ENCODE measurements at places on chromosomes 16 and 17.
A peak's percentile ranks its signal among the peaks of the same experiment; 100 is the strongest.

DNA sequence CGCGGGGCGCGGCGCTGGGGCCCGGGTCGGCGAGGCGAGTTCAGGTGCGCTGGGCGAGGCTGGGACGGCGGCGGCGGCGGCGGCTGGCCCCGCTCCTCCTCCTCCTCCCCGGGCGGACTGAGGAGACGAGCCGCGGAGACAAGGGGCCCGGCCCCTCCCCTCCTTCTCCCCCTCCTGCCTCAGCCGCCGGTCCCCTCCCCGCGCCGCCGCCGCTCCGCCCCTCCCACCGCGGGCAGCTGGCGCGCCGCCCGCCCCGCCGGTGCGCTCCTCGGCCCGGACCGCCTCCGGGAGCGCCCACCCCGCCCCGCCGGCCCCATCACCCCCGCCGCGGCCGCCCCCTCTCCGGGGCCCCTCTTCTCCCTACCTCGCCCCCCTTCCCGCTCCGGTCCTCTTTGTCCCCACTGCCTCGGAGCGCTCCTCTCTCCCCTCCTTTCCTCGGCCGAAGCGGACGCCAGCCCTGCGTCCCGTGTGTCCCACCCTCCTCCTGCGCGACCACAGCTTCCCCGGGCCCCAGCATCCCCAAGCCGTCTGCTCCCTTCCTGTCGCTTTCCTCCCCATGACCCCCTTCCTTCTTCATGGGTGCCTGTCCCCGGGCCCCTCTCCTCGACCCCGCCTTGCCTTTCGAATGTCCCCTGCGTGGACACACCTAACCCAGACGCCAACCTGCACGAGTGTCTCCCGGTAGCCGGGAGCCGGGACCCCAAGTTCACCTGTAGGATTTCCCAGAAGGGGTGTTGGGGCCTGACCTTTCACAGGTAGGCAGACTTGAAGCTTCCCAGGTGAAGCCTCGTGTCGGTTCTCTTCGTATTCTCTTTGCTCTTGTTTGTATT, at the start of gene TOX3:
Gene TOX3, minus strand, starts transcription at position 140 of the 830 bp plus-strand sequence. CDS start 420 bp downstream, outside the sequence.
- peak; percentile 64 for DNase-seq

GRCh38 chr17:34220752-34221395, 34.2 kb upstream of the CCL2 start:
- DNase-seq: no peak

DNA sequence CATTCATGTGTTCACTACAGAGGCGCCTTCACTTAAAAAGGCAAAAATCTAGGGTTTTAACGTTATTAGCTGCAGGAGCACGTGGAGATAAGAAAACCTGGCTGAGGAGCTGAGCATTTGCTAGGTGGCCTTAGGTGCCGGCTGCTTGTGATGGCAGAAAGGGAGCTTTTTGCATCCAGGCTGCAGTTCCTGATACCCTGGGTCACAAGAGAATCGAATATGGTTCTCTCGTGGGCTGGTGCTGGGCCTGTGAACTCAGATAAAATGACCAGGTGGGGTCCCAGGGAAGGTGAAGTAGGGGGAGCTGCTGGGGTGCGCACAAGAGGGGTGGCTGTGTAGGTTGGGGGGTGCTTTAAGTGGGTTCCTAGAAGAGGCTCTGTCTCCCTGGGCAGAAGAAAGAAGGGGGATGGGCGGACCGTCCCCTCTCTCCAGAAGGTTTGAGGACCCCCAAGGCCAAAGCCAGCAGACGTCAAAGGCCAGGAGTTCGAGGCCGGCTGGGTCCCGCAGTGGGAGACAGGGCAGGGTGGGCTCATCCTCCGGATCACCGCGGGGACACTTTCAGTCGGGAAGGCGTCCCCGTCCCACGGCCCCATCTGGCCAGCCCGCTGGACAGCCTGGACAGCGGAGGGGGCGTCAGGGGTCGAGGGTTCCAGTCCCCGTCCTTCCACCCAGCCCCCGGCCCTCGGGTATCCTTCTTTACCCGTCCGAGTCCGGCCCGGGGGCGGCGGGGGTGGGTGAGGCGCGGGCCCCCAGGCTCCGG, 740 bp upstream of the CMIP start:
- DNase-seq: peak; percentile 23

DNA sequence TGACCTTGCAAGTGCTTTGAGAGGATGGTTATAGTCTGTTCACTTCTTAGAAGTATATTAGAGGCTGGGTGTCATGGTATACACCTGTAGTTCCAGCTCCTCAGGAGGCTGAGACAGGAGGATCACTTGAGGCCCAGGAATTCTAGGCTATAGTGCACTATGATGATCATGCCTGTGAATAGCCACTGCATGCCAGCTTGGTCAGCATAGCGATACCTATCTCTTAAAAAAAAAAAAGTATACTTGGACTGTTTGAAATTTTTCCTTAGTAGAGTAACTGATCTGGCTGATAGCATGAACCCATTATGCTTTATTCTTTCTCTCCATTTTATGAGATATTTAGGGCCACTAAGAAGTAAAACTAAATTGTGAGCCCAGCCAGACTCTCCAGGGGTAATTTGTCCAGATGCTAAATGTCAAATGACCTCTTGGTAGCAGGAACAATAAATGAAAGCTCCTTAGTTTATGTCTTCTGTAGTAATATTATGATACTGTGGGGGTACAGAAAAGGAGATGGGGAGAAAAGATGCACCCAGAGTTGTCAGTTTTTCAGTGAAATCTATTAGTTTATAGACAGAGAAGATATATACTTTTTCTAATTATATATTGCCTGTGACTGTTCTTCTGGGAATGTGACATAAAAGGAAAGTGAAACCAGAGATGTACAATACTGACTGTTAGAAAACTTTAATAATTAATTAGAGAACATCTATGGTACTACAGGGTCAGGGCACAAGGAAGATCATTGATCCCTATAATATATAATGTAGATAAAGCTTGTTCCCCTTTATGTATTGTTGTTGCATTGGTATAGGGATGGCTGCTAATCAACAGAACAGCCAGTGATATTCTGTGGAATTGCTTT, 335.3 kb upstream of the TBX2 start:
- DNase-seq: no peak

DNA sequence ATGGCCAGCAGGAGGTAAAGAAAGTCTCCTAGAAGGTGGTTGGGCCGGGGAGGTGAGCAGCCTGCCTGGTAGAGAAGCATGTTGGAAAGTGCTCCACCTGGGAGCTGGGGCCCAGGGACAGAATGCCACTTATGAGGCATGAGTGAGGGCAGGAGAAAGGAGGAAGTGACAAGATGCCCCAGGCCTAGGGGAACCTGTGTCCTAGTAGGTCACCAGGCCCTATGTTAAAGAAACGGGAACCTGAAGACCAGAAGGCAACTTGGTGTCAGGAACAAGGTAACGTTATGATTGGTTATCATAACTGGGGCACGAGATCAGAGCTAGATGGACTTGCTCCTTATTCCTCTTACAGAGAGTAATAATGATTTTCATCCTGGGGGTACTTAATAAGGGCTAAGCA, 34.3 kb downstream of the PITPNC1 start:
- DNase-seq: no peak

- no peak for DNase-seq
Observed at GRCh38 chr17:21149621-21150020, 22.9 kb downstream of the DHRS7B start.

- DNase-seq: no peak
Observed at GRCh38 chr17:48613862-48614694, 1.0 kb downstream of the HOXB8 start.

- DNase-seq: no peak
Observed at GRCh38 chr17:71257096-71257495, 863.7 kb upstream of the SOX9 start.

Measured in urothelium cell line (cell line).